ENCODE measurements at places on chromosomes 3 and 15. TPM values are rescaled to one million over a fixed set of nuclear protein-coding genes. Genes with fewer than 3 reads are reported as not detected.

DNA sequence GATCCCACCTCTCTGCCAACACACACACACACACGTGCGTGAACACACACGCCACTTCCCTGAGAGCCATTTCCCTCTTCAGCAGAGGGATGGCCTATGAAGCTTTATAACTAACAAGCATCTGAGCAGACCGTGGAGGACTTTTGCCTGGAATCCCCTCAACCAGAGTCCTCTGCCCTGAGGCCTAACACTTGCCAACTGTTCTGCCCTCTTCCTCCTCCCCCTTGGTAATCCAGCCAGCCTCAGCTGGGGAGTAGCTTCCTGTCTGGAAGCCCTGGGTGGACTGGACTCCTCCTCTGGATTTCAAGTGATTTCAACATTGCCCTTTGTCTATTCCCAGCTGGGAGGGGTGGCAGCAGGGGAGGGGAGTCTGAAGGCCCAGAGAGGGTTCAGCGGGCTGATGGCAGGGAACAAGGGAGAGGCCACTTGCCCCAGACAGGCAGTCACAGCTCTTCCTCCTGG, 68.4 kb upstream of the HACD2 start:
- DNase-seq = peak; percentile 47
- H3K27ac ChIP-seq = peak overlapping the region; percentile 58
- H3K4me1 ChIP-seq = peaks cover 26% of the 10 kb centered on the region
- peaks cover 11% of the 10 kb centered on the region for H3K36me3 ChIP-seq

Gene CTXN2
- not detected for polyA plus RNA-seq

Gene TMC3
- polyA plus RNA-seq = under 0.01 TPM

DNA sequence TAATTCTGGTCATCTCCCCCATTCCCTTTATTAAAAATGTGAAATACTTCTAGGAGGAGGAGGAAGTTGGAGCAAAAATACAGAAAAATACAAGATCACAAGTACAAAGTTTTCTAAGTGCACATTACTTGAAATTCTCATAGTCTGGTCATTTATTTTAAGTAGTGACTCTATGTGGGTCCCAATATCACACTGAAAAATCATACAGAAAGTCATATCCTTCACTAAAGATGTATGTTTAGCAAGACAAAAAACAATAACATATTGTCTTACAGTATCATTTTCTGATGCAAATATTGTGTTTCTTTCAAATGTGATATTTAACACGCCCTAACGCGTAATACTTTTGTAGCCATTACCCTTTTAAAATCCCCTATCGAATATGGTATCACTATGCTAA, 2.5 kb downstream of the ALDH1A2 start:
- no peak for DNase-seq
- peak overlapping the region; percentile 79 for H3K27ac ChIP-seq
- H3K4me1 ChIP-seq = peaks cover 3% of the 10 kb centered on the region
- peak overlapping the region; percentile 65 for H3K4me3 ChIP-seq

Gene NRG4
- not detected for polyA plus RNA-seq

Gene FBXL22
- polyA plus RNA-seq = 38.3 TPM

Gene CDCP1
- 0.37 TPM for polyA plus RNA-seq

Gene CIDEC
- 25.3 TPM for polyA plus RNA-seq

- H3K4me1 ChIP-seq = no peaks in the 10 kb centered on the region
- no peak overlapping the region for H3K27ac ChIP-seq
- no peak for DNase-seq
- no peaks in the 10 kb centered on the region for H3K27me3 ChIP-seq
- no peaks in the 10 kb centered on the region for H3K36me3 ChIP-seq
These were observed 124.3 kb downstream of the ZNF280D start for GRCh38 chr15:56608993-56609392.

Gene LSAMP
- polyA plus RNA-seq = 1.8 TPM

GRCh38 chr3:139629033-139629432, 48.7 kb downstream of the NMNAT3 start:
- no peak overlapping the region for H3K27ac ChIP-seq
- no peak for DNase-seq
- H3K36me3 ChIP-seq = peaks cover 8% of the 10 kb centered on the region
- H3K4me1 ChIP-seq = peaks cover 4% of the 10 kb centered on the region
- no peak overlapping the region for H3K4me3 ChIP-seq

- H3K36me3 ChIP-seq = no peaks in the 10 kb centered on the region
- DNase-seq = no peak
- H3K4me3 ChIP-seq = no peak overlapping the region
- no peak overlapping the region for H3K27ac ChIP-seq
- no peaks in the 10 kb centered on the region for H3K4me1 ChIP-seq
- no peaks in the 10 kb centered on the region for H3K27me3 ChIP-seq
These were observed 231.9 kb upstream of the TBC1D5 start for GRCh38 chr3:17974206-17974841.

DNA sequence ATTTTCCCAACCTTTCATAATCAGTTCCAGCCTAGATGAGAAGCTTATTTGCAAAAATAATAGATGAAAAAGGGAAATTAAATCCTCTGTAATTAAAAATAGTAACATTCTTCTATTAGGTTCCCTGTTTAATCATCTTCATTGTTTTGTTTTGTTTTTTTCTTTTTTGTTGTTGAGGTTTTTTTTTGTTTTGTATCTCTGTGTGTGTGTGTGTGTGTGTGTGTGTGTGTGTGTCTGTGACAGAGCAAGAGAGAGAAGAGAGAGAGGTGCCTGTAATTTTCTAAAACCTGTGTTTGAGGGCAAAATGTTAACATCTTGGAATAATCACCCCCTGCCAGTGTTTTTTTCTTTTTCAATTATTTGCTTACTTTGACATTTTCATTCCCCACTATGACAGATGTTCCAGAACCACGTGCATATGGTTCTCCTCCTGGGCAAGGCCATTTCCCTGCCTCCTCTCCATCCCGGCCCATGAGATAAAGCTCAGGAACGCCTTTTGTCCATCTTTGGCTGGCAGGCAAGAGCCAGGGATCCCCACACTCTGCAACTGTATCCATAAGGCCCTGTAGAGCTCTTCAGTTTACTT, 121.8 kb upstream of the NR2E3 start:
- H3K4me1 ChIP-seq = peaks cover 35% of the 10 kb centered on the region
- H3K27me3 ChIP-seq = no peaks in the 10 kb centered on the region
- DNase-seq = no peak
- H3K36me3 ChIP-seq = no peaks in the 10 kb centered on the region
- H3K27ac ChIP-seq = no peak overlapping the region

DNA sequence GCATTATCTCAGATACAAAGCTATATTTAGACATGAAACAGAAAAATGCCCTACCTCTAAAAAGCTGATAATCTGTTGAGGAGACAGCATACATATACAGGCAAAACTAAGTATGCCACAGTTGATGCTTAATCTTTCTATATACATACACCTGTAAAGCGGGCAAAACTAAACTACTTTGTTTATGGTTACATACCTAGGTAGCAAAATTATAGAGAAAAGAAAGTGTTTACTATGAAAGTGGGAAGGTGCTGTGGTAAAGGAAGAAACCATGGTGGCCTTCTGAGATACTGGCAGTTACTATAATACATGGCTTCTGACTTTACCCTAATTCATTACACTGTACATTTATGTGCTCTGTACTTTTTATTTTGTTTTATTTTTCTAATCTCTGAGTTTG, 36.0 kb upstream of the NR1I2 start:
- no peak overlapping the region for H3K27ac ChIP-seq
- H3K4me1 ChIP-seq = no peaks in the 10 kb centered on the region
- no peaks in the 10 kb centered on the region for H3K36me3 ChIP-seq
- no peak overlapping the region for H3K4me3 ChIP-seq
- H3K27me3 ChIP-seq = no peaks in the 10 kb centered on the region

- H3K27me3 ChIP-seq = no peaks in the 10 kb centered on the region
These were observed 457.5 kb upstream of the ALCAM start for GRCh38 chr3:104909198-104909597.

DNA sequence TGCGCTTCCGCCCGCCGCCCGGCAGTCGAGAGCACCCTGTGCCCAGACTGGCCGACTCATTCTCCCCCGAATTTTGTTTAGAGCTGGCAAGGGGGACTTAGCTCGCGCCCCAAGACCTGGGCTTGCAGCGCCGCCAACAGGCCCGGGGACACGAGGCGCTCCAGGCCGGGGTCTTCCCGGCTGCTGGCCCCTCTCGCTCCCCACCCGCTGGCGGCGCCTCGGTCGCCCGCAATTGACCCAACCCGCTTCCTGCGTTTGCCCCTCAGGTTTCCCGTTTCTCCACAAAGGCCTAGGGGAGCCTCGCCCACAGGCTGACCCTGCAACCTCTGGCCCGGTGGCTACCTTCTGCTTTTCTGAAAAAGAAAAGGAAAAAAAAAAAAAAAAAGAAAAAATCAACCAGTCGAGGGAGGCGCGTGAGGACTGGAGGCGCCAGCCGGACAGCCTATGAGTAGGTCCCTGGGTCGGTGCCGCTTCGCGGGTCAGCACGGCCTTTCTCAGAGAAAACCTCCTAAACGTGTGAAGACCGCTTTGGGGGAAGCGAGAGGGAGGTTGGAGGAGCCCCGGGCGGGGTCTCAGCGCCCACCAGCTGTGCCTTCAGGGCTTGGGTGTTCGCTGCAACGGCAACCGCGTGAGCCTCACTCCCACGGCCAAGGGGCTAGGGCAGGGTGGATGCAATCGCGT, 7.2 kb downstream of the FOXL2 start:
- H3K27ac ChIP-seq = no peak overlapping the region
- peaks cover 54% of the 10 kb centered on the region for H3K4me1 ChIP-seq
- DNase-seq = no peak
- H3K27me3 ChIP-seq = peaks cover 96% of the 10 kb centered on the region
